NCI-H2107 (cell line): ENCODE measurements at places on chromosomes 13 and 19.

DNA sequence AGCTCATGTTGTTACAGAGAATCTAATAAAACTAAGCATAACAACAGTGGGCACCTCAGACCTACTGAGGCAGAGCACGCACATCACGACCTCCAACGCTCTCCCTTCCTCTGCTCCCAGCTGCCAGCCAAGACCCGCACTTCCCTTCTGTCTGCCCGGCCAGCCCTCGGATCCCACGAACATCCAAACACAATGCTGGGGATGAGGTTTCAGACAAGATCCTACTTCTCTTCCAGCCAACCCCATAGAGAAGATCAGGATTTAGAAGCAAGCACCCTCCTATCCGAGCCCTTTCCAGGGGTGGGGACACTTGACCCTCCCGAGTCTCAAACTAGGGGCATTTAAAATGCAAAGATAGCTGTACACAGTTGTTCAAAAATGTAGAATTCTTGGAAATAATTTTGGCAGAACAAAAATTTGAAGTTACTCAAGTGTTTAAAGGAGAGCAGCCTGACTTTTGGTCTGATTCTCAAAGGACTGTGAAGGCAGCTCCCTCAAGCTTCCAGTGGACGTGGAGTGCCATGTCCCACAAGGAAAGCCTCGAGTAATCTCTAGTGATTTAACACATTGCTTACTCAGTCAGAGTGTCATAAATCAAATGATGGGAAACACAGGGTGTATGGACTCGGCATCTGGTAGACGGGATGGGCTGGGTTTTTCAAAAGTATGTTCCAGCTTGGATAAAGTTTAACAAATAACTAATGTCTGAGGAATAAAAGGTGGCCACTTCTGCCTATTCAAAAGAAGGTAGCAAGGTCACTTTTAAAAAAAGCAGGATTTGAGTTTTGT lies 32.8 kb downstream of the ANKRD10 start:
- DNase-seq, result no peak

DNA sequence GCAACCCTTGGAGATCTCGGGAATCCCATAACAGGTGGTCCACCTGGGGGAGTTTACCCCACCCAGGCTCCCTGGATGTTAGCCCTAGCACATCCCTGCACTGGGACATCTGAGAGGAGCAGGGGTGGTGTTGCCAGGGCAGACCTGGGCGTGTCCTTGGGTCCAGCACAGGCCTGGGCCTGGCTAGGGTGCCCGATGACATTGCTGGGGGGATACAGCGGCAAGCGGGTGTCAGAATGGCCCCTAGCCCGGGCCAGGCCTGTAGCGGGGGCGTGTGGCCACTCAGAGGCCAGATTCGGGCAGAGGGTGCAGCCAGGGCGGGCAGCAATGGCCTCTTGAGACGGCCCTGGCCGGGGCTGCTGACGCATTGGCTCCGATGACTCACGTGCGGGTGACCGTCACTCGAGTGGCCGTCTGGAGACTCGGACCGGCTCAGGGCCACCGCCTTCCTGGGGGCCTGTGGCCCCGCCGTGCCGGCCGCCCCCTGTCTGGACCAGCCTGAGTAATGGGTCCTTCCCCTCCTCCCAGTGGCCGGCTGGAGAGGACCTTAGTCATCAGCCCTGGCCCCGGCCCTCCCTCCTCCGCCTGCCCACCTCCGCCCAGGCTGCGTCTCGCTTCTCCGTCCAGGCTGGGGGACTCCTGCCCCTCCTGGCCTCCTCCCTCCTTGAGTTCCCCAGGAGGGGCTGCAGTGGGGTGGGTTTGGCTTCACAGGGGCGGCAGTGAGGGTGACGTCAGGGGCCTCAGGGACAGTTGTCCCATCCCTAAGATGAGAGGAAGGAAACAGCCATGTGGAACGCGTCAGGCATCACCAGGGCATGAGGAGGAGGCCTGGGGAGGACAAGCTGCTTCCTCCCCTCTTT lies 23.2 kb upstream of the CRTC1 start:
- no peak for DNase-seq

DNA sequence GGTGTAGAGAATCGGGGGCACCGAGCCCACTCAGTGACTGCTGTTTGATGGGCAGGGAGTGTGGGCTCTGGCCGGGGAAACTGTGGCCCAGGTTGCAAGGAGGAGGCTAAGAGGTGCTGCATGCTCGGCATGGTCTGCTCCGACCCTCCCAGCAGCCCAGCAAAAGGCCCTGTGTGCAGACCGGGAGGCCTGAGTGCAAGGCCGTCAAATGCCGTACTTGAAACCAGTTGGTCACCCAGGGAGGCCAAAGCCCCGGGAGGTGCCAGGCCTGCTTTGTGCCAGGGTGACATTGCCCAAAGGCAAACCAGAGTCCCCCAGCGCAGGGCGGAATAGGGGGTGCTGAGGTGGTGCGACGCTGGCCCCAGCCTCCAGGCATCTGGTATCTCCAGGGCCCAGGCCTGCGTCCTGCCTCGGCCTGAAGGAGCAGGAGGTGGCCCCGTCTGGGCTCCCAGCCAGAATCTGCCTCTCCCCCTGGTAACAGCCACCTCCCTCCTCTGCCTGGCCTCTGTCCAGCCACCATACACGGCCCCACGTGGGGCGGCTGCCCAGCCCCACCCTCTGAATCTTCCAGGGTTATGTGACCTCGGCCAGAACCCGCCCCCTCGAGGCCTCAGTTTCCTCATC lies 4.0 kb downstream of the PIK3R2 start:
- peak; percentile 86 for DNase-seq

- no peak for DNase-seq
Observed at GRCh38 chr19:14147797-14148605, 11.6 kb upstream of the ASF1B start.

- DNase-seq, result no peak
Observed at GRCh38 chr13:37869756-37870488, at the start of gene TRPC4. Gene TRPC4, minus strand, starts transcription at chr13:37869772. Its CDS starts 86,439 bp downstream, at chr13:37783333.

DNA sequence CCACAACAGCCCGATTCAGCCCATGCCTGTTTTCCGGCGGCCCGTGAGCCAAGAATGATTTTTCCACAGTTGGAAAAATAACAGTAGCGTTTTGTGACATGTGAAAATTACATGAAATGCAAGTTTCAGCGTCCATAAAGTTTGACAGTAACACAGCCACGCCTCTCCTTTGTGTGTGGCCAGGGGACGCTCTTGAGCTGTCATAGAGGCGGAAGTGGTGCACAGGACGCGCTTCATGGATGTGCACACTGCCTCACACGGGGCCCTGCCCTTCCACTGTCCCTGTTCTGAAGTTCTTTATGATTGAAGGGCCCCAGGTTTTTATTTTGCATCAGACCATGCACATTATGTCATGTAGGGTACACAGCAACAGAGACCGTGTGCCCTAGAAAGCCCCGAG lies 12.4 kb upstream of the ELAVL1 start:
- no peak for DNase-seq

GRCh38 chr13:96781141-96781540 lies 213.1 kb downstream of the OXGR1 start:
- no peak for DNase-seq

GRCh38 chr19:55602104-55603001 lies 2.3 kb downstream of the ZNF524 start:
- no peak for DNase-seq

DNA sequence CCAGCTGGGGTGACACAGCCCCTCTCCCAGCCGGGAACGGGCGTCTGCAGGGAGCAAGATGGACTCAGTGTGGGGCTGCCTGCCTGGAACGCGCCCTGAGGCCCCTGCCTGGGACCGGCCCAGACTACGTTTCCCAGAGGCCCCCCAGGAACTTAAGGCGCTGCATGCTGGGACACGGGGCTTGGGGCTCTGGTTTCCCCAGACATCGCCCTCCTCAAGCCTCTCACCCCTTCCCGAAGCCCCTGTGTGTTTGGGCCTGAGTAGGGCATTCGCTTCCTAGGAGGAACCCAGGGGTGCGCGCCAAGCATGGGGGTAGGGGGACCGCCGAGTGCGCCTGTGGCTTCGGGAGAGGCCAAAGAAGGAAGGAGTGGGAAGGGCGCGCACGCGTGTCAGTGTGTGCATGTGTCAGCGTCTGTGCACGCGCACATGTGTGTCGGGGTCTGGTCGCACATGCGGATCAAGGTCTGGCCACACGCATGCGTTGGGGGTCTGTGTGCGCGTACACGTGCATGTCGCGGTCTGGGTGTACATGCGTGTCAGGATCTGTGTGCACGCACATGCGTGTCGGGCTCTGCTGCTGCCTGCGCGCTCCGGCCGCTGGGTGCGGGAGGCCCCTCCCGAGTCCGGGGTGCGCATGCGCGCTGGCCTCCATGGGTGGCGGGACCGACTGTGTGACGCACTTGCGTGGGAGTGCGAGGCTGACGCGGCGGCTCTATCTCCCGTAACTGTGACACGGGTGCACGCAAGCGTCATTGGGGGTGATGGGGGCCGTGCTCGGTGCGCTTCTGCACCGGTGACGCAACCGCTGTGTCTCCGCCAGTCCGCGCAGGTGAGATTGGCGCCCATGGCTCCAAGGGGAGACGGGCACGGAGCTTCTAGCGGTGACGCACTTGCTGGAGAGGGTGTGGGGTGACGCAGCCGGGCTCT lies 16.2 kb downstream of the ZNF331 start:
- peak; percentile 17 for DNase-seq

DNA sequence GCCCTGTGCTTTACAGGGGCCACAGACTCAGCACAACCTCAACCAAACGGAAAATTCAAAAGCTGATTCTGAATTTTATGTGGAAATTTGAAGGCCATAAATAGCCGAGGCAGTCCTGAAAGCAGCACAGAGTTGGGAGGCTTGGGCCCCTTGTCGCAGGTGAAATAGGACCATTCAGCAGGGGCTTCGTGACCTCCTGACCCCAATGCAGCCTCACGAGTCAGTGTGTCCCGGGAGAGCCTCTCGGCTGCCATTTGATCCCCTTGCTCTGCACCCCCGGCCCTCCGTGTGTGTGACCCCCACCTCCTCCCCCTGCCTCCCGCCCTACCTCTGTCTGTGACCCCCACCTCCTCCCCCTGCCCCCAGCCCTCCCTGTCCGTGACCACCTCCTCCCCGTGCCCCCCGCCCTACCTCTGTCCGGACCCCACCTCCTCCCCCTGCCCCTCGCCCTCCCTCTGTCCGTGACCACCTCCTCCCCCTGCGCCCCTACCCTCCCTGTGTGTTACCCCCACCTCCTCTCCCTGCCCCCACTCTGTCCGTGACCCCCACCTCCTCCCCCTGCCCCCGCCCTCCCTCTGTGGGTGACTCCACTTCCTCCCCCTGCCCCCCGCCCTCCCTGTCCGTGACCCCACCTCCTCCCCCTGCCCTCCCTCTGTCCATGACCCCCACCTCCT lies 41.7 kb upstream of the TFDP1 start:
- no peak for DNase-seq

DNA sequence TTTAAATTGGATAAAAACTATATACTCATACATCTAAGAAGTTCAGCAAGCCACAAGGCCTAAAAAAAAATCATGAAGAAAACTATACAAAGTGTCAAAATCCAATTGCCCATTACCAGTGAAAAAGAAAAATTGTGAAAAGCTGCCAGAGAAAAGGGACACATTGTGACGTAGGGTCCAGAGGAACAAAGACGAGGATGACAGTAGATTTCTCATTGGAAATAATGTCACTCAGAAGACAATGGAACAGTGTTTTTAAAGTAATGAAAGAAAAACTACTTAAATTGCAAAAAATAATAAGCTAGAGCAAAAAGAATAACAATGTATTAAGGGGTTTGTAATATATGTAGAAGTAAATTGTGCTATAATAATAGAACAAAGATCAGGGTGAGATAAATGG lies 195.2 kb downstream of the EFNB2 start:
- no peak for DNase-seq

- no peak for DNase-seq
Observed at GRCh38 chr13:23432626-23433025, 876 bp downstream of the SACS start.

GRCh38 chr19:42132030-42132628 lies at the start of gene POU2F2:
Gene POU2F2, minus strand, starts transcription at chr19:42132446. Its CDS starts 35 bp downstream, at chr19:42132411.
- DNase-seq, result no peak

GRCh38 chr13:105291987-105292386 lies 1243.5 kb downstream of the EFNB2 start:
- DNase-seq, result no peak

DNA sequence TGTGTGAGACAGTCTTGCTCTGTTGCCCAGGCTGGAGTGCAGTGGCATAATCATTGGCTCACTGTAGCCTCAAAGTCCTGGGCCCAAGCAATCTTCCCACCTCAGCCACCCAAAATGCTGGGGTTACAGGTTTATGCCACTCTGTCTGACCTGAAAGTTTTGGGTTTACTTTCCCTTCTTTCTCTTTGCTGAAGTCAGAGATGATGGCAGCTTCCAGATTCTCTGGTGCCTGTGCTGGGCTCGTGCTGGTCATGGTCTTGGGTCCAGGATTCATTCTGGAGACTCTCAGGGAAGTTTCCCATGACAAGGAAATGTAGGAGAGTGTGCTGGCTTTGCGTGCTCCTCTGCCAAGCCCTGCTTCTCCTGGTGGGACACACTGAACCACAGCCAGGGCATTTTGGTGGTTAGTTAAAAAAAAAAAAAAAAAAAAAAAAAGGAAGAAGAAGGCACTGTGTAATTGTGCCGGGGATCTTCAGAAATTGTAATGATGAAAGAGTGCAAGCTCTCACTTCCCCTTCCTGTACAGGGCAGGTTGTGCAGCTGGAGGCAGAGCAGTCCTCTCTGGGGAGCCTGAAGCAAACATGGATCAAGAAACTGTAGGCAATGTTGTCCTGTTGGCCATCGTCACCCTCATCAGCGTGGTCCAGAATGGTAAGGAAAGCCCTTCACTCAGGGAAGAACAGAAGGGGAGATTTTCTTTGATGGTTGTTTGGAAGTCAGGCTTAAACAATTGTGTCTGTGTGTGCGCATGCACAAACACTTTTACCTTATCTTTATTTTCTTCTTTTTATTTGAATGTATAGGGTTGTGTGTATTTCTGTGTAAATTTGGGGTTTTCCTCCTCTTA lies at the start of gene ALOX5AP:
TSS of gene ALOX5AP (plus strand) at position 519 of the 847 bp plus-strand sequence. CDS start at position 582, 63 bp downstream.
- no peak for DNase-seq

GRCh38 chr13:42525035-42525504 lies 48.9 kb upstream of the TNFSF11 start:
- DNase-seq, result no peak

GRCh38 chr19:36060430-36060829 lies 5.7 kb downstream of the WDR62 start:
- DNase-seq, result no peak

DNA sequence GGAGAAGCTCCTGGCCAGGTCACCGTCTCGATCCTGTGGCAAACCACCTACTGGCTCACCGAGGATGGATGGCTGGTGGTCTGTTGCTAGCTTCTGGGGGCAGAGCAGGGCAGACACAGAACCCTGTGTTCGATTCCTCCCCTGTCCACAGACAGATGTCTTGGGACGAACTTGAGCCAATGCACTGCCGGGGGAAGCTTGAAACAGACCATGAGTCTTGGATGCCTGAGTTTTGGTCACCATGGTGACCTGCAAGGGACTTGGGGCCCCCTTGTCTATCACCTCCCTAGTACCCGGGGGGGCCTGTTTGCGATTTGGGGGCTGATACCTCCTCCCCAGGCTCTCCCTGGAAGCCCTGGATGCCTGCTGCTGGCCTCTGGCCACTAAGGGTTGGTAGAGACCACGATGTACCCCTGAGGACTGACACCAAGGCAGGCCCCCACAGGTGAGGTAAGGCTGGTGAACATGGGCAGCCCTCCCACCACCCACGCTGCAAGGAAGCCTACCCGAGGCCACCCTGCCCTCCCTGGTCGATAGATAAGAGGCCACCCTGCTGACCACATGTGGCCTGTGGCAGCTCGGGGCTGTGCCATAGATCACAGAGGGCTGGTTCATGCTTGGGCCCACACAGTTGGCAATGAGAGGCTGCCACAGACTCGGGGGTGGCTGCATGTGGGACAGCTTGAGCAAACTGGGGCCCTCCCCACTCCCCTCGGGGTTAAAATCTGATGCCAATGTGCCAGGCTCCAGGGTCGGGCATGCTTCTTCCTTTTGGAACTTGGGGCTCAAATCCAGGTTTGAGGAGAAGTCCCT lies 10.7 kb downstream of the IQCN start:
- no peak for DNase-seq
